ENCODE measurements at places on chromosomes 5 and 9.

DNA sequence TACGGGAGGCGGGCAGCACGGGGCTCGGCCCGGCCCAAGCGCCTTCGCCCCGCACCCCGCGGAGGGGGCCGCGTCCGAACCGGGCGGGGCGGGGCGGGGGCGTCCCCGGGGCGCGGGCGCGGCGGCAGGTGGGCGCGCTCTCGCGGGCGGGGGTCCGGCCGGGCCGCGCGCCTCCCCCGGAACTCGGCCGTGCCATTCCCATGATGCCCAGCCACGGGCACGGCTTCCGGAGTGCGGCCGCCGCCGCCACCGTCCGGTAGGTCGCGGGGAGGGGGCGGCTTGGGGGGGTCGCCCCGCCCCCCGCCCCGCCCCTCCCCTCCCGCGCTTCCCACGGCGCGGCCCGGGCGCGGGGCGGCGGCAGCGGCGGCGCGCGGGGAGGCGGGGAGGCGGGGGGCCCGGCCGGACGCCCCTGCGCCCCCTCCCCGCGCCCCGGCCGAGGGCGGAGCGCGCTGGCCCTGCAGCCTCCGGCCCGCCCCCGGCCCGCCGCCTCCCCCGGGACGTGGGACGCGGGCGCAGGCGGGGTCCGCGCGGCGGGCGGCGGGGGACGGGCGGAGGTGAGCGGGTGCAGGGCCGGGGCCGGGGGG is at the start of gene PPP1R26:
Gene PPP1R26, plus strand, starts transcription at position 314 of the 584 bp plus-strand sequence. CDS start 4,729 bp downstream, outside the sequence.
- no peak for DNase-seq

DNA sequence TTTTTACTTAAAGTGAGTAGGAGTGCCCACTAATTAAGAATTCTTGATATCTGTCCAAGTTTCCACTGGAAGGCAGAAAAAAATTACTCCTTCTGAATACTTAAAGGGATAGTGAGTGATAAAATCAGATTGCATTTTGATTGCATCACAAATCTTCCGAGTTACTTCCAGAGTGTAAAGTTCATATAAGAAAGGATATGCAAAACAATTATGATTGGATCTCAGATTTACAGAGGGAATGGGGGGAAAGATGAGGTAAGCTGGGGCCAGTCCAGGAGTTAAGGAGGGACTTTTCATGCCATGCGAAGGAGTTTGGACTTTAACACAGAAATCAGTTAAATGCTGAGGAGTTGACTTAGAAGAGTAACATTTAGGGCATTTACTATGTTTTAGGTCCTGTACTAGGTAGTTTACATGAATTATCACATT is 9.3 kb upstream of the RNF145 start:
- DNase-seq, result peak; percentile 84

DNA sequence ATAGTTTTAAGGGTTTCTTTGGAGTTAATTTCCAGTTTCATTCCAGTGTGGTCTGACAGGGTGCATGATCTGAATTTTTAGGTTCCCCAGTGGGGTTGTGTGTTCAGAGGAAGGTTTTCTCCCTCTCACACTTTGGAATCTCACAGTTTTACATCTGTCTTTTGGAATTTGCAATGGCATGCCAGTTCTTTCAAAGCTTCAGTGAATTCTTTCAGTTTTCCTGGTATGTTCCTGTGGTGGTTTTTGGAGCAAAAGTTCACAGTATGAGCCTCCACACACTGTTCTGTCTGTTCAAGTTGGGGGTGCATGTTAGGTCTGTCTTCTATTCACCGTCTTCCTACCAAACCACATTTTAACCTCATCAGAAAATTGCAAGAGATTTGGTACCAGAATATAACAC is 624.2 kb downstream of the KCTD16 start:
- peak; percentile 37 for DNase-seq

GRCh38 chr5:51383131-51384121 is at the start of gene ISL1:
ISL1 (plus strand) TSS chr5:51383448; CDS start chr5:51383672, 224 bp downstream.
- peak; percentile 33 for DNase-seq

DNA sequence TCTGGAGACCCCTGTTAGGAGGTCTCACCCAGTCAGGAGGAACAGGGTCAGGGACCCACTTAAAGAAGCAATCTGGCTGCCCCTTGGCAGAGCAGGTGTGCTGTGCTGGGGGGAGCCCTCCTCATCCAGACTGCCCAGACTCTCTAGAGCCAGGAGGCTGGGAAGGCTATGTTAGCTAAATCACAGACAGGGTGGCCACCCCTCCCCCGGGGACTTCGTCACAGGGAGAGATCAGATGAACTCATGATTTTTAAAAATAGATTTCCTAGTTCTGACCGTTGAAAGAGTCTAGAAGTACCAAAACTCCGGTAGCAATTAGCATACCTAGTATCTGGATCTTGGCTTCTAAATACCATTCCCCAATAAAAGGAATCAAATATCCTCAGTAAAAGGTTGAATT is 35.0 kb upstream of the FOXB2 start:
- no peak for DNase-seq

DNA sequence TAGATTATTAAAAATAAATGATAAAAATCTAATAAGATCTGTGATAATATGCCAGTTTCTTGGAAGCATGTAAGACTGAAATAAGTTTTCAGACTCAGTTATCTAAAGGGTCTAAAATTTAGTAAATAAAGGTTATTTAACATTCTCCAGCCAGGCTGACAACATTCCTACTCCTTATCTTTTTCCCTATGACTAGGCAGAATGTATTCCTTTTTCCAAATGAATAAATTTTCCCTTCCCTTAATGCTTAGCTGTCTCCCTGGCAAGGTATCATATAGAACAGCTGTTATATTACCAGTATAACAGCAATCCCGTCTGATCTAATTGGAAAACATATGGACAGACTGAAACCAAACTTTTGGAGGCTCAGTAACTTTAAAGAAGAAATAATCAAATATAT is 13.0 kb downstream of the MEGF9 start:
- no peak for DNase-seq

DNA sequence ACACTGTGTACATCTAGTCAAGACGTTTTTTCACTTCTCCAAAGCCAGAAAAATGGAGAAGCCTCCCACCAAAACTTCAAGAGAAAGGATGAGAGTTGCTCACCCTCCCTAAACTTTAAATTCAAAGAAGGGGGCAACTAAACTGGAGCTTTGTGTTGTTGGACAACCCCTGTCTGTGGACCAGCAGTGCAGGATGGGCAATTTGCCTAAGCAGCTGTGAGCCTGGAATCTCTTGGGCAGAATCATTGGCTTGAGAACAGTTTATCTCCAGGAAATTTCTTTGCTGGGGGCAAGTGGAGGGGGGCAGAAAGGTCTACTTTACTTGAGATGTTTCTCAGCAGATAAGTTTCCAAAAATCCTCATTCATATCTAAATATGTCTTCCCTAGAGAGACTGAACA is 151.8 kb downstream of the MUSK start:
- no peak for DNase-seq

GRCh38 chr5:118620233-118620632 is 368.1 kb downstream of the DTWD2 start:
- DNase-seq, result no peak

DNA sequence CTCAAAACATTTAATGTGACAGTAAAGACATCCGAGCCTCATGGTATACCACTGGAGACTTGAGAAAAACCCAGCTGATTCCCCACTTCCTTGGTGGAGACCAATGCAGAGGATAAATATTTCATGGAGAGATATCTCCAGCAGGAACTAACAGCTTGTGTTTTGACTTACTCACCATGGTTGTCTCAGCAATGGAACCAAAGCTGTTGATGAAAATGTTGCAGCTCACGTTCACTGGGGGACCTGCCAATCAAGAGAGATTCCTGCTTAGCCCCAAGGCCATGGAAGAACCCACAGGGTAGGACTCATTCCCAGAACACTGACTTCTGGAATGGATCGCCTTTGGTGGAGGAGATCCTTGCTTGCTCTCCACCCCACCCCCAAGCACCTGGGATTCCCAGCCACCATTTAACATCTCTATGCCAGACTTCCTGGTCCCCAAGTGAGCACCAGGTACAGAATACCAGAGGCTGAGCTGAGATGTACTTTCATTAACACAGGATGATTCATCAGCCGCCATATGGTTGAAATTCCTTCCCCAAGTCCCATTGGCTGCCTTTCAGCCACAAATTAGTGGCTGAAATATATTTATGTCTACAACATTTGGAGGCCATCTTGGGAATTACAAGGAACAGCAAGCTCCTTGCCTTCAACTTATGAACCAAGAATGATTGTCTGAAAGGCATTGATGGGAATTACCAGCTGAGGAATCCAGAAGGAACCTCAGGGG is 37.9 kb downstream of the GLRA1 start:
- no peak for DNase-seq

GRCh38 chr5:86716121-86716520 is 98.4 kb downstream of the COX7C start:
- DNase-seq, result no peak

GRCh38 chr5:18551716-18552115 is 917.5 kb downstream of the TAF11L14 start:
- no peak for DNase-seq

DNA sequence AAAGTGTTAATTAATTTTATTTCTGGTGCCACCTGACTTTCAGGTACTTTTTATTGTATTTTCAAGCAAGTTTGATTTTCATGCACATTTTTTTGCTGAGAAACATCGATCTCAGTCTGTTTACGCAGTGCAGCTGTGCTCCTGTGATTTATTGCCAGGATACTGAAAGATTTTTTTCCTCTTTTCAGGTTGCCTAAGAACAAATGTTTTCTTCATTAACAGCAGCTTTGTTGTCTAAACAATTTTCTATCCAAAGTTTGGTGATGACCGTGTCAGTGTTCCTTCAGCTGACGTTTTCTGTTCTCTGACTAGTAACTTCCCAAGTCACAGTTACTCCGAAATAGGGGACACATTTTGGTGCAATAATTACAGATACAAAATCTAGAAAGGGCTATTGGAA is 78.1 kb downstream of the VCAN start:
- DNase-seq, result no peak

DNA sequence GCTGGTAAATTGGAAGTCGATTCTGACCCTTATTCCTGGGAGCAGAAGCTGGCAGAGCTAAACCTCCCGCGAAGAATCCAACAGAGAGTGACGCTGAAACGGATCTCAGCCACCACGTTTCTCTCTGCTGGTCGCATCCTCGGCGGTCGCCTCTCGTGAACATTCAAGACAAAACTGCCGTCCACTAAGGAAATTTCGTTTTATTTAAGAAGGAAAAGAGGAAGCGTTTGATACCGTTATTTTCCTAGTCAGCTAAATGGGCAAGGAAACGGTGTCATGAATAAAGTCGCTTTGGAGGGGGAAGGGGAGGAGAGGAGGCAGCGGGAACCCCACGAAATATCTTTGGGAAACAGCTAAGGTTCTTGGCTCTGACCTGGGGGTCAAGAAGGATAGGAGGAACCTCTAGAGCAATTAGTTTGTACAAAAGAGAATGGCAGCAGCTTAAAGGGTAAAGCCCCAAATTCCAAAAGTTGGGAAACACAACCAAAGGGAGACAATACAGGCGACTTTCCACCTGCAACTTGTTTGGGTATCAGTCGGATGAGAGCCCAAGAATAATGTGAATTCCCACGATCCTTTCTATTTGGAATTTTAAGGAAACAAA is 1.9 kb downstream of the FOXB2 start:
- no peak for DNase-seq

- DNase-seq, result no peak
Observed at GRCh38 chr5:9831823-9832222, 201.7 kb upstream of the TAS2R1 start.

DNA sequence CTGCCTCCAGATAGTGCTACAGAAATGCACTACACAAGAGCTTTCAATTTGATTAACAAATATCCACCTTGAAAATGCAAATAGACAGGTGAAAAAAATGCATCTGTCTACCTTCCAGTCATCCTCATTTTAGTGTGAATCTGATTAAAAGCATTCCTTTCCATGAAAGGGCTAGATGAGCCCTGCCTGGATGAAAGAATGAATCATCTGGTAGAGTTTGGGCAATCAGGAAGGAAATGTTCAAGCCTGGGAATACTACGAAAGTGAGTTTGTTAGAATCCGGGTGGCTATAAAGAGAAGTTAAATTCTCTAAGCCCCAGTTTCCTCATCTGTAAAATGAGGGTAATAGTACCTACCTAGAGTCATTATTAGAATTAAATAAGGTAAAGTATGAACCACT is 142.6 kb downstream of the FAM114A2 start:
- no peak for DNase-seq

- DNase-seq, result peak; percentile 88
Observed at GRCh38 chr9:130845901-130846481, 10.9 kb downstream of the ABL1 start.

- peak; percentile 88 for DNase-seq
Observed at GRCh38 chr5:318341-318897, 3.1 kb upstream of the AHRR start.

DNA sequence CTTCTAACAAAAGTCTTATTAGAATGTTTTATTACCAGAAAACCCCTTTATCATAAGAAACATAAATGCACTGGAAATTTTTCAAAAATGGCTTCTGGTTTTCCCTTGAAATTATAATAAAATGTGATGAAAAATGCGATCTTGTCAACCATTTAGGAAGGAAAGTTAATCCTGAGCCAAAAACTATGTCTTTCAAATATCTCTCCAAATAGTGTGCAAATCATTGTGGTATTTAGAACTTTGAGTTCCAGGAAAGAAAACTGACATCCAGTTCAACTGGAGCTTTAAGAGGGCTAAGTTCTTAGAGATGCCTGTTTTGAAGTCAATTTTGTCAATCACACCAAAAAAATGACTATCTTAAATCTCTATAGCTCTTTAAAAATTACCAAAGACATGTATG is 425.4 kb downstream of the DNAH5 start:
- DNase-seq, result no peak

- DNase-seq, result peak; percentile 7
Observed at GRCh38 chr9:79257228-79257781, 314.5 kb upstream of the TLE4 start.

- no peak for DNase-seq
Observed at GRCh38 chr9:87729246-87729645, 3.3 kb downstream of the CTSL start.

- no peak for DNase-seq
Observed at GRCh38 chr5:174172152-174172551, 126.6 kb downstream of the NSG2 start.

- DNase-seq, result no peak
Observed at GRCh38 chr9:23379842-23380241, 446.2 kb downstream of the ELAVL2 start.

GRCh38 chr9:121744687-121745395 is 93.4 kb downstream of the DAB2IP start:
- DNase-seq, result peak; percentile 28

- peak; percentile 44 for DNase-seq
Observed at GRCh38 chr9:87579781-87580541, 82.3 kb downstream of the DAPK1 start.

DNA sequence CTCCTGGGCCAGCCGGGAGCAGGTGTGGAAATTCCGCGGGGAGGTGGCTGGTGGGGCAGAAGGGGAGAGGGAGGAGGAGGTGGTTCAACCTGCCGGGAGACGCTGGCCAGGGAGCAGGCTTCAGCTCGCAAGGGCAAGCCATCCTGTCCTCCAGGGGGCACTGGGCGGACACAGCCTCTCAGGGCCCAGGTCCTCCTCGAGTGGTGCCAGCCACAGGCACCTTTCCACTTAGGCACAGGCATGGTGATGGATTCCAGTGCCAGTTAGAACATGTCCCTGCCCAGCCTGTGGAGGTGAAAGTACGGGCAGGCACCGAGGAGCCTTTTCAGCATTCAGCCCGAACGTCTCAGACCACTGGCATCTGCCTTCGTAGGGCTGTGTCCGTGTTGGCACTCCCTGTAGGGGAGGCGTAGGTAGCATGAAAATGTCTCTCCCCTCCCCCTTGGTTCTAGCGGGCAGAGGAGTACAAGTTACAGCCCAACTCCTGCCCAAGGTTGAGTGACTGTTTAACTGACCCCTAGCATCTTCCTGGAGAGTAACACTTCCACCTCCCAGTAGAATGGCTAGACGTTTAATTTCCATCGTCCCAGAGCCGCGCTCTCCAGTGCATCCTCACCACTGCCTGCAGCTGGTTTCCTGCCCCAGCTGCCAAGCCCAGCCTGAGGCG is 48.9 kb downstream of the DAB2IP start:
- DNase-seq, result peak; percentile 39

Measured in fibroblast of skin of scalp (primary cell).